ENCODE measurements at places on chromosomes 3 and 15. TPM values are rescaled to one million over a fixed set of nuclear protein-coding genes. Genes with fewer than 3 reads are reported as not detected.

CADPS gene
- not detected for total RNA-seq

IGSF10 gene
- total RNA-seq, result not detected

CSTA gene
- total RNA-seq, result not detected

PGBD4 gene
- 1.1 TPM for total RNA-seq

CYP8B1 gene
- total RNA-seq, result not detected

Data from dermis lymphatic vessel endothelial cell (primary cell).